Stimulated activated CD4-positive, alpha-beta T cell treated with anti-CD3 and anti-CD28 coated beads, TNF-alpha, amount 100 ng/mL, for 4 hours (primary cell): ENCODE measurements at places on chromosomes 11 and 22.

GRCh38 chr11:21485426-21485825, 707.5 kb upstream of the ANO5 start:
- no peak for DNase-seq

- DNase-seq: no peak
These were observed 224.9 kb downstream of the DSCAML1 start for GRCh38 chr11:117572129-117572528.

DNA sequence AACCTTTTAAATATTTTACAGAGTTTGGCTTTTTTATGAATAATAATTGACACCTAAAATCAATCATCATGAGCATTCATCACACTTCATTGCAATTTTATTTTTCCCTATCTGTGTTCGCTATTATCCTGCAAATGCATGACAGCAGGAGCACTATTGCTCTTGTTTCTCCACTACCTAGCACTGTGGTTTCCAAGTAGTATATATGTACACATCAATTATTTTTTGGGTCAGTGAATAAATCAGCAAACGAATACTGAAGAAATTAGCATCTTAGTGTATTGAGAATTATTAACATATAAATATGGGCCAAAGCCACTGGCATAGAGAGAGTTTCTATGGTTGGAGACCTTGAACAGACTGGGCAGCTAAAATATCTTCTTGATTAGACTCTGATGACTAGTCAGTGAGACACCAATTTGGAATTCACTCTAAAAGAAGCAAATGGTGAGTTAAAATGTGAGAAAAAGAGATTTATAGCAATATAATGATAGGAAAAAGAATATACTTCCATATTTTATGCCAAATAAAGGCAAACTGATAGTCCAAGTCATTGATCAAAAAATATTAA, 731.1 kb upstream of the LUZP2 start:
- no peak for DNase-seq

DNA sequence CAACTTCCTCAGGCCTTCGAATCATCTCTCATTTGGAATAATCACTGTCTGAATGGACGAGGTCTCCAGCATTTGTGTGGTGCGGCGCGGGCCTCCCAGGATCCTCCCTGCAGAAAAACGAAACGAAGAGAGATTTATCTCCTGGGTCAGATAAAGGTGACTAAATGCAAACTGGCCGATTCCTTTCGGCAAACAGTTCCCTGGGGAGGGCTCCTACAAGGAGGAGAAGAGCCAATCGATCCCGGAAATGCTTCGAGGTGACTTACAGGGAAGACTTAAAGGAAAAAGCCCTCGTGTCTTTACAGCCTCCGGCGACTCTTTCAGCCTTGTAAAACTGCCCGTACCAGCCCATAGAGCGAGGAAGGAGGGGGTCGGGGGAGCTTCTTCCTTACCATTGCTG, 126.5 kb downstream of the MIAT start:
- DNase-seq: no peak

DNA sequence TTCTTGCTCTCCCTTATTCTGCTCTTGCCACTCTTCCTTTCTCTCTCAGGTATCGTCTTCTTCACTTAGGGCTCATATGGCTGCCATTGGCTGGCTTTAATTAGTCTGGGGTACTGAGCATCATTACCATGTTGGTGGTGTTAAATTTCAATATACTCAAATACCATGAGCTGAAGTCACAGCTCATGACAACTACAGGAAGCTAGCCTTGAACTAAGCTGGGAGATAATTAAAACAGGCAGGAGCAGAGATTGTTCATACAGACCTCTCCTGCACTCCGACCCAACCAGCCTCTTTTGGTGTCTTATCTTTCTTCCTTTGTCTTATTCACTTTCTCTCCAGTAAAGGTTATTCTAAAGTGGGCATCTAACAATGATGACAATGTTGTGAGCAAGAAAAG, 130.9 kb upstream of the BLID start:
- no peak for DNase-seq

GRCh38 chr11:6733326-6734275, 38.2 kb downstream of the OR2AG2 start:
- no peak for DNase-seq

DNA sequence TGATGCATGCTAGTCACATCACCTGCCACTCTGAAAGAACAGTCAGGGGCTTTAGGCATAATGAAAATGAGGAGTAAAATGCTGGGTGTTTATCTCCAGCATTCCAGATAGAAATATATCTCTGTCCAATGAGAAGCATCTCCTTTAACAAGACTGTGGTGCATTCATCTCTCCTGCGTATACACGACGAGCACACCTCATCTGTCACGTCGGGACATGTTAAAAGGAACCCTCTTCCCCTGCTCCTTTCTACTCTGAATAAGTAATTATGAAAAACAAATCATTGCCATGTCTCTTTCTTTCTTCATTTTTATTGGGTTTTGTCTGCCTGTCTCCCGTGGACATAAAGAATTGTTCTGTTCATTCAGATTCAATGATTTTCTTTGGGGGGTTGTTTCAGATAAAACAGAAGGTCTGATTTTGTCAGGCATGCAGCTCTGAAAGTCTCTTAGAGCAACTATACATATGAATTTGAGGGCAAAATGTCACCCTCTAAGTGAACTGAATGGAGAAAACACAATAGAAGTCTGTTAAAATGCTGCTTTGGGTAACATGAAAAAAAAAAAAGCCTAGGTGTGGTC, 195.0 kb downstream of the MAML2 start:
- DNase-seq: no peak

GRCh38 chr11:117923773-117924172, 5.4 kb downstream of the TMPRSS13 start:
- no peak for DNase-seq

- DNase-seq: no peak
These were observed 84.0 kb upstream of the RCN1 start for GRCh38 chr11:32006799-32007388.

DNA sequence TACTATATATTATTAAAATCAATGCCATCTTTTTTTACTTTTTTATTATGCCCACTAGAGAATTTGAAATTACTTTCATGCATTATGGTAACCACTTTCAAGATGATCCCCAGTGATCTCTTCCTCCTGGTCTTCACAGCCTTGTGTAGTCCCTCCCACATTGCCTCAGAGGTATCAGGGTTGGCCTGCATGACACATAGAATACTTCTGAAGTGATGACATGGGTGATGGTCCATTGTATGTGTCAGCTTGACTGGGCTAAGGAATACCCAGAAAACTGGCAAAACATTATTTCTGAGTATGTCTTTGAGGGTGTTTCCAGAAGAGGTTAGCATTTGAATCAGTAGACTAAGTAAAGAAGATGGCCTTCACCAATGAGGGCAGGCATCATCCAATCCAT, 14.2 kb upstream of the ISX start:
- DNase-seq: no peak

DNA sequence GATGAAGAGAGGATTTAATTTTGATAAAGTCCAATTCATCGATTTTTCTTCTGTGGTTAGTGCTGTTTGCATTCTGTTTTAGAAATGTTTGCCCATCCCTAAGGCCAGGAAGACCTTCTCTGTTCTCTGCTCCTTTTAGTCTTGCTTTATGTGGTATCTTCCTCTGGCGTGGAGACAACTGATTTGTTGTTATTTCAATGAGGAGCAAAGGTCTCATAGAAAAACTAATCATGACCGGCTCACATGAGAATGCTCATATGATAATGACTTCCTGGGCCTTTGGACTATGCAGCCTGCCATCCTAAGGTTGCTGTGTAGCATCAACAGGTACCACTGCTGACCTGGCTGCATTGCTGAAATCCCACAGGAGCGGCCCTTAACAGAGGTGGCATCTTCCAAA, 19.8 kb downstream of the SCGB1A1 start:
- DNase-seq: no peak

DNA sequence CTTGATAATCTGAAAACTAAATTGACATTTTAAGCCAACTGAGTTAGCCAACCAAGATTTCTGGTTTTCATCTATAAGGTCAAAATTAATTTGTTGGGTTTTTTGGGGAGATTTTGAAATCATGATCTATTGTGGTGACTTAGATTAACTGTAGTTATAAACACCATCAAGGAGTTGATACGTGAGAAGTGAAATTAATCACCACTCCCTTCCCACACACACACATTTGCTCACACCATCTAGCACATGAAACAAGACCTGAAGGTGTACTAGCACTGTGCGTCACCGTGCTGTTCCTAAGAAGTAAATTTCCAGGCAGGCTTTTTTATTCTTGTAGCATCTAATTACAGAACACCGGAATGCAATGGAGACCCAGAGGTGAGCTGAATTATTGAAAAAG, 2.1 kb downstream of the OR5B21 start:
- no peak for DNase-seq

DNA sequence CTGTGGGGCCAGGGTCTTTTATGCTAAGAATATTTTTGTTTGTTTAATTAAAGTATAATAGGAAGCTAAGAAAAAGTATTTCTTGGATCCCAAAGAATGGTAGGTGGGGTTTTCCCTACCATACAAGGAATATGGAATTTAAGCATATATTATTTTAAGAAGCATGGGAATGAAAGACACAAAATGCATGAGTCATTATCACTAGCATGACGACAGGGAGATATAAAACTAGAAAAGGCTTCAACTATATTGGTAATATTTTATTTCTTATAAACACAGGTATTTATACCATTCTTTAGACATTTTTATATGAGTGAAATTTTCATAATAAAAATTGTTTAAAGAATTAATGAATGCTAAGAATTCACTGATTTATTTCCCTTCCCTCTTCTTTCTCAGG, 39.3 kb upstream of the SOX6 start:
- no peak for DNase-seq

DNA sequence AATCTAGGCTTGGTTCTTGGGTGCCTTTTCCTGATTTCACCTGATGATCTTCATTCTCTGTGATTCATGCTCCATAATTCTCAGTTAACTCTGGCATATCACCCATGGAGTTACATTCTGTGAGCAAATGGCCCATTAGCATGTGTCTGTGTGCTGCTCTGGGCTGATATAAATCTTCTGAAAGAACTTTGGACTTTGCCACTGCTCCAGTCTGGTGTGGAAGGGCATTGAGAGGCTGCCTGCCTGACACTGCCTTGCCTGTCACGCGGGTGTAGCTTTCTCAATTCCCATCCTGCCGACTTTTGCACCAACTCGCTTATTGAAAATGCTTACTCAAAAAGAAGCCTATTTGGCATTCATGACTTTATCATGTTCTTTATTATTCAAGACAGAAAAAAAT, 42.2 kb downstream of the FAT3 start:
- DNase-seq: no peak

- DNase-seq: no peak
These were observed 18.7 kb downstream of the DRICH1 start for GRCh38 chr22:23613193-23613972.

GRCh38 chr11:19953909-19954308, 206.4 kb downstream of the DBX1 start:
- no peak for DNase-seq

- DNase-seq: no peak
These were observed 73.2 kb downstream of the KIAA1671 start for GRCh38 chr22:25025491-25026400.

GRCh38 chr11:118342503-118343161, at the start of gene CD3D:
TSS of gene CD3D (minus strand) at chr11:118342705. CDS start at chr11:118342607, 98 bp downstream.
- peak; percentile 61 for DNase-seq
